Fibroblast of skin of abdomen (primary cell): ENCODE measurements at places on chromosomes 6 and 20.
A peak's percentile ranks its signal among the peaks of the same experiment; 100 is the strongest.

- peak; percentile 76 for DNase-seq
These were observed 136.3 kb downstream of the LY86 start for GRCh38 chr6:6724539-6725467.

DNA sequence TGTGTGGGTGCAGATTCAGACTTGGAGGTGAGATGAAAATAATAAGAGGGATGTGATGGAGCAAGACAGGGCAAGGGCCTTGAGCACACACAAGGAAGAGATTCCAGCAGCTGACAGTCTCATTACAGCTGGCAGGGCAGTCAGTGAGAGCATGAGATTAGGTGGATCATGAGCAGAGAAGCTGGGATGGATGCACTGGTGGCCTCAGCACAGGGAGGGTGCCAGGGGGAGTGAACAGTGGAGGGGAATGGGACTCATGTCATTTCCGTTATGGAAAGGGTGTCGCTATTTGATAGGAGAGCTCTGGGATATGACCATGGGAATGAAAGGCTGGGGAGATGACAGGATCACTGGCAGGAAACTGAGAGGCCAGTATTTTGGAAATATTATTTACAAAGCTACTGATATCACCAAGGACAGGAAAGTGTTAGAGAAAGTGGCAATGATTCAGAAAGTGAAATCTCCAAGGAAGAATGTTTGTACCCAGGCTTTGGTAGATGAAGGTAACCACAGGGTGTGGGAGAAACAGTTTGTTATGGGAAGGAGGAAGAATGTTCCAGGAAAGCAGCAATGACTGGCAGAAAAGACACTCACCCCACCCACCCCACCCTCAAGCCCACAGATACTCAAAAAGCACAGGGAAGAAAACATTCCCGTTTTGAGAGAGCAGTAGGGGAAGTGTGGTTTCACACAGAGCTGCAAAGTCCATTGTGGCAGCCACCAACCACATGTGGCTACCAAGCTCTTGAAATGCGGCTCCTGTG lies 214.7 kb upstream of the PROKR2 start:
- DNase-seq: peak; percentile 16

DNA sequence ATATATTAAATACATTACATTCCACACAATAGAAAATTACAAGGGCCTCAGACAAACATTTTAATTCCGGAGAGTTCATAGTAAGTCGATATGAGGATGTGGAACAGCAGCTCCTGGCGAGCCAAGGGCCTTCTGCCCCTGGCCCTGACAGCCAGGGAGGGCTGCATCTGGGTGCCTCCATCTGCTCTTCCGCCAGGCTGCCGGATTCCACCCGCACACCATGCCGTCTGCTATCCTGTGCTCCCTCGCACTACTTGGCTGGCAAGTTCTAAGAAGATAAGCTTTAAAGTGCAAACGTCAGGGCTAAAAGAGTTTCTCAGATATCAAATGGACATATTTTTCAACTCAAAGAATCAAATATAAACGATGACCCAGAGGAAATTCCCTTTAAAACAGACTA lies 656.3 kb upstream of the NOX3 start:
- DNase-seq: no peak

DNA sequence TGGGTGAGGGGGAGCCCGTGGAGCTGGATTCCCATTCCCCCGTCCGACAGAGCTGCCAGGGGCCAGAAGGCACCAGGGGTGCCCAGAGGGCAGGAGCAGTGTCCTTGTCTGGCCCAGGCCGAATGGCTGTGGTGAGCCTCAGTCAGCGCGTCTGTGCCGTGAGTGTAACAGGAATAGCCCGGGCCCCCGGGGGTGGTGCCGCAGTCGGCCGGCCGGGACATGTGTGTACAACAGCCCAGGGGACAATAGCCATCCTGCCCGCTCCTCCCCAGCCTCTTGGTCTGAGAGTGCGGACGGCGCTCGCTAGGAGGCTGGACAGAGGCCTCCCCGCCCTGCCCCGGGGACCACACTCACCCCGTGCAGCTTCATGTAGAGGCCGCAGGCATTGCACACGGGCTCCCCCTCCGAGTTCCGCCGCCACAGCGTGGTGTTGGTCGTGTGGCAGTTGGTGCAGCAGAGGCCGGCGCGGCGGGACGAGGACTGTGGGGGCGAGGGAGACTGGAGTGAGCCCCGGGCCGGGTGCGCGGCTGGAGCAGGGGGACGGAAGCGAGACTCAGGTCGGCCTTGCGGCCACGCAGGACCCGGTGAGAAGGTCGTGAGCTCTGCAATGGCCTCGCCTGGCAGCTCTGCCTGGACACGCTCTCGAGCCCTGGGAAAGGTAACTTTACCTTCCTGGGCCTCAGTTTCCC lies 9.6 kb downstream of the GATA5 start:
- no peak for DNase-seq

GRCh38 chr6:93243231-93243778 lies 176.1 kb downstream of the EPHA7 start:
- DNase-seq: no peak

- DNase-seq: no peak
These were observed 838 bp downstream of the TNFAIP3 start for GRCh38 chr6:137867685-137868509.

DNA sequence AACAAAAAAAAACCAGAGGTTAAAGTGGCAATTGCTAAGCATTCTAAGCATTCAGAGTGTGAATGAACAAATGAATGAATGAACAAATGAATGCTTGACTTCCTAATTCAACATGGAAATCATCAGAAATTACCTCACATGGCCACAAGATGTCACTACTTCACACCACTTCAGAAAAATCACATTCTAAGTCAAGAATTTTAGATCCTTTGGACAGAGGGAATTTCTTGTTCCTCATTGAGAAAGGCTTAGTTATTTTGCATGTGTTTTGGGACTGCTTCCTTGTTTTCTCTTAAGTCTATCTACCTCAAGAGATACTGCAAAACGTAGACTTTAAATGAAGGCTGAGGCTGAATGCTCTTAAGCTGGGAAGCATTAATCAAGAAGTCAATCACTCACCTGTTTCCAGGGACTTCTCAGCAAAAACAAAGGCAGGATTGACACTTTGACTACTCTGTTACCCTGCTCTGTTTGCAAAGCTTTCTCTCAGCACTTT lies 120.2 kb downstream of the MBOAT1 start:
- DNase-seq: peak; percentile 31

DNA sequence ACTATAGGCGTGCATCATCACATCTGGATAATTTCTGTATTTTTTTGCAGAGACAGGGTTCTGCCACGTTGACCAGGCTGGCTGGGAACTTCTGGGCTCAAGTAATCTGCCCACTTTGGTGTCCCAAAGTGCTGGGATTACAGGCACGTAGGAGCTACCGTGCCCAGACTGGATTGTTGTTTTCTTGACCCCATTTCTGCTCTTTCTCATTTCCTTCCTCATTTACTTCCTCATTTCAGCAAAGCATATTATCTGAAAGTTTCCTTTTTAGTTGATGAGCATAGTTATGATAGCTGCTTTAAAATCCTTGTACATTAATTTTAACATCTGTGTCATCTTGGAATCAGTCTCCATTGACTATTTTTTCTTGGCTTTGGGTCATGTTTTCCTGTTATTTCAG lies 301.0 kb upstream of the RUNX2 start:
- no peak for DNase-seq

DNA sequence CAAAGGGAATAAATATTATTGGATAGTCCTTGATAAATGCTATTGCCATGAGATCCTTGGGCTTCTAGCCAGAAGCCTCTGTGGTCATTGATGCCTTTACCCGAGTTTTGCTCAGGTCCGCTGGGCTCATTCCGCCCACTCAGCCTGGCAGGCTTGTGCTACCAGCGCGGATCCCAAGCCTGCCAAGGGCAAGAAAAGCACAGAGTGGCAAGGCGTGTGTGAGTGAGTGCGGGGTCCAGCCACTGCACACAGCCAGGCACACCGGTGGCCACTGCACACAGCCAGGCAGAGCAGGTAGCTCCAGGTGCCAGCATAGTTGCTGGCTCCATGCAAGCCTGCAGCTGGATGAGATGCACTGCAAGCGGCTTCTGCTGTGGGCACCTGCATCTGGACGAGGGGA lies 38.7 kb downstream of the STK38 start:
- DNase-seq: no peak

DNA sequence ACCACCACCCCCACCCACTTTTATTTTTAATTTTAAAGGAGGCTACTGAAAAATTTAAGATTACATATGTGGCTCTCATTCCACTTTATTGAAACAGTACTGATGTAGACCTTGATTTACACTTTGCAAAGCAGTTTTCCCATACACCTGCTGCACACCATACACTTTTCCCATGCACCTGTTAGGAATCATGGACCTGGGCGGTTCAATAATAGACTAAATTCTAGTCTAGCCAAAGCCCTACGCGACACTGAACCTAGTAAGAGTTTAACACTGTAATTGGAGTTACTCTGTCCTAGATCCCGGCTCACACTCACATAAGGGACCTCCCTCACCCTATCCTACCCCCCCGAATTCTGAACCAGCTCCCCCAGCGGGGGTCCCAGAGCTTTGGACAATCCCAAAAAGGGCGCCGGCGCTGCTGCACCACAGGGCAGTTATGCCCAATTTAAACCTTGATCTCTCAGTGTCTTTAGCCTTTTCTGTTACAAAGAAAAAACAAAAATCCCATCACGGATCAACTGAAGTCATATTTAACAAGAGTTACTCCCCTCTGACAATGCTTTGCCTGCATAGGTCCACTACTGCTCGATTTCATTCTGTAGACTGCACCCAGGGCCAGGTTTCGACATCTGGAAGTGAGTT lies 2.4 kb upstream of the GCLC start:
- DNase-seq: no peak

GRCh38 chr6:138161088-138161337 lies 726 bp upstream of the ARFGEF3 start:
- no peak for DNase-seq

DNA sequence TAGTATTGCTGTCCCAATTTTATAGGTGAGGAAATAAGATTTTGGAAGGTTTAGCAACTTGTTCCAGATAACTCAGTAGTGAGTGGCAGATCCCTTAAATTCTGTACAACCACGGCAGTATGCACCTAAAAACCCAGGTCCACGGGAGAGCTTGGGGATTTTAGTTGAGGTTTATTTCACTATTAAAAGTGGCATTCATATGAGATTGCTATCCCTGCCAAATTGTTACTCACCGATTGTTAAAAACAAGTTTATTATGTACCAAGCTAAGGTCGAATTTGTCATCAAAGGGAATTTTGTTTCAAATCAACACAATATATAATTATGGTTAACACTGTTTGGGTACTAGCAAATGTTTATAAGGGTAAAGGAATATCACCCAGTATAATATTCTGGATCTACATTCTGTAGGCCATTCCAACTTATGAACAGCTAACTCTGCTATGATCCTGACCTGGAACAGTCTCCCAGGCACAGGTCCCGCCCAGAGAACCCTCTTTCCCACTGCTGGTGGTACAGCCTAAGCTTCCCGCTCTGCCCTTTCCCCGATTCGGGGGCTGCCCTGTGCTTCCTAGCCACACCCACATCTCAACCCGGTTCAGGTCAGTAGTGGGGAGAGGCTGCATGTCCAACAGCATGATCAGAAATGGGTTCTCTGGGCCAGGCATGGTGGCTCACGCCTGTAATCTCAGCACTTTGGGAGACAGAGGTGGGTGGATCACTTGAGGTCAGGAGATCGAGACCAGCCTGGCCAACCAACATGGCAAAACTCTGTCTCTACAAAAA lies 24.9 kb downstream of the GPLD1 start:
- DNase-seq: no peak

- DNase-seq: no peak
These were observed 114.1 kb downstream of the PLCB1 start for GRCh38 chr20:8246153-8246552.

DNA sequence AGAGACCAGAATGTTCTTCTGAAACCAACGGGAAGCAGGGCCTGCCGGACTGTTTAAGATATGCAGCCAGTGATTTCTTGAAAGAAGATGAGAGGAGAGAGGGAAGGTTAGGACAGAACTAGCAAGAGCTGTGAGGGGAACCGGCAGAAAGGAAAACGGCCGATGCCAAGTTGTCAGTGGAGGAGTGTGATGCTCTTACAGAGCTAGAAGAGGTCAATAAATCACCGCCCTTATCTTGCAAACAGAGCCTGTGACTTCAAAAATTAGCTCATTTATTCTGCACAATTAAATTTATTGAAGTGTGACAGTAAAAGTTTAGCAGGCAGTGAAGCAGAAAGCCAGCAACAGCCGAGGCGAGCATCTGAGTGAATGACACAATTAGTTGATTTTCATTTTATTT lies 509.5 kb upstream of the ID4 start:
- DNase-seq: no peak

- DNase-seq: no peak
These were observed 70.8 kb upstream of the GATA5 start for GRCh38 chr20:62546606-62547005.

DNA sequence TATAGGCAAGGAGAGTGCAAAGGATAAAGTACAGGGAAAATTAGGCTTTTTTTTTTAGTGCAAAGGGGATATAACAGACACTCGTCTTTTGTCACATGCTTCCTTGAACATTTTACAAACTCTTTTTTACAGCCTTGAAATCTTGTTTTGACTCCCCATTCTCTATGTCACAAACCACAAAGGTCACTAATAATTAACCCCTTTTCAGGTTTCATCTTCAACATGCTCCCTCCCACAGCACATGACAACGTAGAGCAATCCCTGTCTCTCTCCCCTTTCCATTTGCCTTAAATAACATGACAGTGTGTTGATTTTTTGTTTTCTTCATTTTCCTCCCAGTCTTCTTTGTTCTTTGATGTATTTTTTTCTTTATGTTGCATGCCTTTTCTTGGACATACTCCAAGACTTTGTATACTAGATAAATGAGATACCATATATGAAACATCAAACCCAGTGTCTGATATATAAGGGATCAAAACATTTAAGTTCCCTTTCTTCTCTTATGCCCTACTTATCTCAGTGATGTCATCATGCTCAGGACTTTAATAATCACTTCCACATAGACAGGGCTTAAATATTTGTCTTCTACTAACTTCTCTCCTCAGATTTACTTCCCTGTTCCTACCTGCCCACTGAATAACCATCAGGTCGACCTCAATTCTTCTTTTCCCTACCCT lies 378.7 kb upstream of the HSF2 start:
- DNase-seq: no peak

- peak; percentile 37 for DNase-seq
These were observed 645.0 kb downstream of the PHF3 start for GRCh38 chr6:64280569-64280968.

- no peak for DNase-seq
These were observed 77.2 kb downstream of the DNAH8 start for GRCh38 chr6:38792356-38792755.

- DNase-seq: no peak
These were observed 131.6 kb downstream of the PHACTR3 start for GRCh38 chr20:59735917-59736316.

- DNase-seq: no peak
These were observed 258.4 kb upstream of the FAM83B start for GRCh38 chr6:54588176-54588575.

GRCh38 chr6:12288211-12288618 lies 1.9 kb upstream of the EDN1 start:
- DNase-seq: no peak
